ENCODE measurements at places on chromosomes 1 and 21.

- peak; percentile 42 for DNase-seq
Observed at GRCh38 chr21:36504067-36505058, 24.4 kb upstream of the CLDN14 start.

- DNase-seq: peak; percentile 52
Observed at GRCh38 chr1:68321084-68321685, 88.9 kb upstream of the WLS start.

- peak; percentile 11 for DNase-seq
Observed at GRCh38 chr1:34984435-34984792, 733 bp downstream of the TMEM35B start.

GRCh38 chr1:48405400-48405799, 66.6 kb downstream of the SPATA6 start:
- DNase-seq: no peak

- no peak for DNase-seq
Observed at GRCh38 chr1:175804561-175804960, 61.2 kb upstream of the TNR start.

DNA sequence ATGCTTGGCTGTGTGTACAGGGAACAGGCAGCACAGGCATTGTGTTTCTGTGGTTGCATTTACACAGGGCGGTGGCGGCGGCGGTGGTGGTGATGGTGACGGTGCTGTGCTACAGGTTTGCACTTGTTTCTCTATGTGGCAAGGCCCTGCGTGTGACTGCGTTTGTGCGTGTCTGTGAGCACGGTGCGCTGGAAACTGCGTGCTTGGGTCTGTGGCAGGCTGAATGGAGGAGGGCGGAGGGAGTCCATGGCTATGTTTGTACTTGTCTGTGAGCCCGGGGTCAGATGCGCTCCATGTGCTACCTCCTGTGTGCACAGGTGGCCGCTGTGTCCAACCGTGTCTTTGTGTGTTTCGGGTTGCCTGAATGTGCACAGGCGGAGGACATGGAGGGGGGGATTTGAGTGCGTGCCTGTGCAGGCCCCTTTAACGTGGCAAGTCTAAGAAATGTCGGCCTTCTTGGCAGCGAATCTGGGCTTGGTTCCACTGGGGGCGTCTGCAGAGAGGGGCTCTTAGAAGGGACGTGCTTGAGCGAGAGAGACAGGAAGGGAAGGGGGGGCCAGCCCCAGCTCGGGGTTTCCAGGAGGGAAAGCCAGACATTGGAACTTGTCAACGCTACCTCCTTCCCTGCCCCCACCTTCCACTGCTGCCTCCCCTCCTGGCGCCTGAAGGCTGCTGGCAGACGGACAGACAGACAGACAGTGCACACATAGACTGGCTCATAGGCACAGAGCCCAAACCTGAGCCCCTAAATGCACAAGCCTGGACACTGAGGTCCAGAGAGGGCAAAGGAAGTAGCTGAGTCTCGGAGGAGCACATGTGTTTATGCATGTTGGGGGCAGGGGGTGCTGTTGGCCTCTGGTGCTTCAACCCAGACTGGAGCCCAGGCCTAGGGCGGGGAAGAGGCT, 32.7 kb upstream of the WASF2 start:
- DNase-seq: peak; percentile 99

GRCh38 chr1:113255038-113255719, 135.1 kb upstream of the MAGI3 start:
- DNase-seq: no peak

- no peak for DNase-seq
Observed at GRCh38 chr1:94765958-94766357, 54.2 kb upstream of the SLC44A3 start.

- DNase-seq: no peak
Observed at GRCh38 chr1:201252944-201253371, 30.3 kb upstream of the PKP1 start.

DNA sequence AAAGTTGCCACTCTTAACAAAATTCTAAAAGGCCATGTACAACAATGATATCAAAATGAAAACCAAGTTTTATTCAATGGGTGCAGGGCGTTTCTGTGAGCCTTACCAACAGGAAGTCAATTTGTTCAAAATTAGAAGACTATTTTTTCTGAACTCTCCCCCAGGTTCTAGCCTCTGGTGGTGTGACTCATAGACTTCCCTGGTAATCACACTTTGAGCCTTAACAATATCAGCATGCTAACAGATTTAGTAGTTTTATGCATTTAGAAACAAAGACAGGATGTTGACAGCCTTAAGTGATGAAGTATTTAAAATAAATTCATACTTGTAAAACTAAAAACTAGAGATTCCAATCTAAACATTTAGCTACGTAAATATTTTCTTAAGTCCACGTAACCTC, 88.4 kb downstream of the LRRC8C start:
- DNase-seq: peak; percentile 84

DNA sequence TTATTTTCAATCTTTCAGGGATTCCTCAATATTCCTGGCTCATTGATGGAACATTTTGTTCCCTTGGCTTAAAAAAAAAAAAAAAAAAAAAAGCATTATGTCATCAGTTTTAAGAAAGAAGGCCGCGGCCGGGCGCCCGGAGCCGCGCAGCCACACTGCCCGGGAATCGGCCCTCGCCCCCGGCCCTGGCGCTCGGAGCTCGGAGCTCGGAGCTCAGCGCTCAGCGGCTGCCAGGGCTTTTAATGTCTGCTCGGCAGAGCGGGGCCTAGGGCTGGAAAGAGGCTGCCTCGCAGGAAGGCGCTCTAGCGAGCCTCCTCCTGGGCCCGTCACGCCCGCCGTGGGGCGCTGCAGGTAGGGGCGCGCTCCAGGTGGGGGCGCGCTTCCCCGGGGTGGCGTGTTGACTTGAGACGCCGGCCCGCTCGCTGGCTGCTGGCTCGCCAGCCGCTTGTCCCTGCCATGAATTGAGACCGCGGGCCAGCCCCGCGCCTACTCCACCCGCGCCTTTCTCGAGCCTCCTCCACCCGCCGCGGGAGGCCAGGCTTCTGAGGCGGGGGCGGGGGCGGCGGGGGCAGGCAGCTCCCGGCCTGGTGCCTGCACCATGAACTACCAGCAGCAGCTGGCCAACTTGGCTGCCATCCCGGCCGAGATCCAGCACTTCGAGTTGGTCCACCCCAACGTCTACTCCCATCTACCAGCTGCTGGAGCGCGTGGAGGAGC, 5.4 kb upstream of the TDRD5 start:
- DNase-seq: peak; percentile 1

- no peak for DNase-seq
Observed at GRCh38 chr1:207850621-207851407, 60.1 kb downstream of the CD34 start.

DNA sequence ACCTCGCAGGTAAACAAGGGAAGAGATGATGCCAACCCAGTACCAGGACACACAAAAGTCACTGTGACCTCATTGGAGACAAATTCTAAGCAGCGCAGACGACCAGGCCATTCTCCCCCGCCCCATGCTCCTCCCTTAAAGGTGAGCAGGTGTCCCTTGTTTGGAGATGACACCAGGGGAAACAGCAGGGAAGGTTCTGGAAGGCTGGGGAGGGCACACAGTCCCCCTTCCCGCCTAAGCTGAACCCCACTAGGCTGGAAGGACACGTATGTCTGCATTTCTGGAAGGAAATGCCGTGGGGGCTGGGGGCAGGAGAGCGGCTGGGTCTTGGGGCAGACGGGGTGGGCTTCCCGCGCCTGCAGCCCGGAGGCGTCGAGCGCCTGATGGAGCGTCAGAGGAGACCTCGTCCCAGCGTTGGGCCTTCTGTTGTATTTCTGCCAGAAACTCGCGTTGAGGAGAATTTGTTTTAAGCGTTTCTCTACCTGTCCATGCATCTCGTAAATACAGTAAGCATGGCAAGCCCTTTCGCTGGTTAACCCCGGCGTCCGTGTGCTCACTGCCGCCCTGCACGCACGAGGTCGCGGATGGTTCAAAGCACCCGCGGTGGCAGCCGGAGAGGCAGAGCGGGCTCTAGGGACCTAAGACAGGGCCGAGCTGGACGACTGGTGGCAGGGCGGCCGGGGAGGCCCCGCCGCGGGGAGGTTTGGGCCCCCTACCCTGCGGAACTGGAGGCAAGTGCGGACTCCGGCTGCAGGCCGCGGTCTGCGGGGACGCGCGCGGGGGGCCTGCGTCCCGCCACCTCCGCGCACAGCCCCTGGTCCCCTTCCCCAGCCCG, 1.2 kb upstream of the LHX4 start:
- DNase-seq: no peak

- no peak for DNase-seq
Observed at GRCh38 chr1:76450229-76450628, 375.7 kb downstream of the ST6GALNAC3 start.

DNA sequence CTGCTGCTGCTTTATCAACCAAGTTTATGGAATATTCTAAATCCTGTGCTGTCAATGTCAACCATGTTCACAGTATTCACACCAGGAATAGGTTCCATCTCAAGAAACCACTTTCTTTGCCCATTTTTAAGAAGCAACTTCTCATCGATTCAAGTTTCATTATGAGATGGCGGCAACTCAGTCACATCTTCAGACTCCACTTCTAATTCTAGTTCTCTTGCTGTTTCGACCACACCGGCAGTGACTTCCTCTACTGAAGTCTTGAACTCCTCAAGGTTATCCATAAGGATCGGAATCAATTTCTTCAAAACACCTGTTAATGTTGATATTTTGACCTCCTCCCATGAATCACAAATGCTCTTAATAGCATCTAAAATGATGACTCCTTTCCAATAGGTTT, 39.7 kb upstream of the IFNLR1 start:
- DNase-seq: no peak

GRCh38 chr21:26842974-26843932, 2.0 kb downstream of the ADAMTS1 start:
- peak; percentile 89 for DNase-seq

DNA sequence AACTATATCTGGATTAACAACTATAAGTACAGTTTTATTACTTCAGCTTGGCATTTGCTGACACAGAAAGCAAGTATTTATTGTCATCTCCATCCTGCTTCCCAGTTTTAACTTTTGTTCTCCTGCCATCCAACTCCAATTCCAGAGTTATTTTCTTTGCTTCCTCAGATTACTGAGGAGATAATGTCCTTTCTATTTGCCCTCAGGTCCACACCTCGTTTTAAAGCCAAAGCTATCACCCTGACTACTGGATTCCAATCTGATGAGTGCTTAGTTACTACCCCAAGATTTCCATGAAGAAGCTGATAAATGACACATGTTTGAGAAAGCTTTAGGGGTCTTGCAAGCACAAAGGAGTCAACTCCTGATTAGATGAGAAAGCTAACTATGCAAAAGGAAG, 25.2 kb downstream of the ACKR1 start:
- DNase-seq: peak; percentile 60
